ENCODE measurements at places on chromosomes 6 and 20.

GRCh38 chr20:436476-436875 is 25.9 kb downstream of the TBC1D20 start:
- no peak for DNase-seq

DNA sequence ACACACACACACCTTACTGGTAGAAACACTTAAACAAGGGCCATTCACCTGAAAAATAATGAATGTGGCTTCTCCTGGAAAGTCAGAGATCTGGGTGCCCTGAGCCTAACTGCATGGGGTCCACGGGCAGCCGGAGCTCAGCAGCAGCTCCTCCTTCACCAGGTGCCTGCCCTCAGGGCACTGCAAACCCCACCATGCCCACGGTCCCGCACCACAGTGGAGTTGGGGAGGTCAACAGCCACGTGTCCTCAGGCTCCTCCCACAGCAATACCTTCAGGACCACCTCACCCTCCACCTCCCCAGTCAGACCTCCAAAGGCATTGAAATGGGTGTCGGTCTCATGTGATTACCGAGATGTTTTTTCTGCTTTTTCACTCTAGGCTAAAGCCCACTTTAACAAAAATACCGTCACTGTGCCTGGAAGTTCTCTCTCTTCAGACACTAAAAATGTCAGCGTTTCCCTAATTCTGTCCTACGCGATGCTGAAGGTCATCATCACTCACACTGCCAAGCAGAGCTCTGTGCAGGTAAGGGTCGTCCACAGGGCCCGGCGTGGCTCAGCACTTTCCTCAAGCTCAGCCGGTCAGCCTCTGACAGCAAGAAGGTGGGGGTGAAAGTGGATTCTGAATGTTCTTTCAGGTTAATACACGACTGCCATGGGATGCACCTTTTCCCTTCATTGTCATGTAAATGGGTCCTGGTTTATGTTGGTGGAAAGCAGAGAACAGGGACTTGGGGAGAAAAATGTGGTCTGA is 48.9 kb downstream of the CDK5RAP1 start:
- DNase-seq = no peak

GRCh38 chr6:40343877-40344565 is 243.1 kb downstream of the LRFN2 start:
- DNase-seq = no peak

DNA sequence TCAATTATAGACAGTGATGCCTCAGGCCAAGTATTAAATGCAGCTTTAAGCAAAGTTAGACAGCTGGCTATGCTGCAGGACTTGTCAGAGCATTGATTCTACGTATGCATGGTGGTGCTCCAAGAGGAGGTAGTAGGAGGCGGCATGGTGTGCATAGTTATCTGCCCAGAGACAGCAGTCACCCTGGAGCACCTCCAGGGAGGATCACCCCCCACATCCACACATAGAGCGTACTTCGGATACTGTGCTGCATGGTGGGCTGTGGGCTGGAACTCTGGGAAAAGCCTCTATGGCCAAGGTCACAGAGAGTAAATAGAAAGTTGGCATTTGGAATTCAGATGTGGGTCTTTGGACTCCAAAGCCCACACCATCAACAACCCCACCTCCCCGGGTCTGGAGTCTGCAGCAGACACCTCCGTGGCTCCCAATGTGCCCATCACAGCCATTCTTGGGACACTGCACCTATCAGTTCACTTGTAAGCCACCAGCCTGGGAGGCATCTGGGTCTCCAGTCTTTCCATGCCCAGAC is 64.5 kb upstream of the STX16 start:
- no peak for DNase-seq

DNA sequence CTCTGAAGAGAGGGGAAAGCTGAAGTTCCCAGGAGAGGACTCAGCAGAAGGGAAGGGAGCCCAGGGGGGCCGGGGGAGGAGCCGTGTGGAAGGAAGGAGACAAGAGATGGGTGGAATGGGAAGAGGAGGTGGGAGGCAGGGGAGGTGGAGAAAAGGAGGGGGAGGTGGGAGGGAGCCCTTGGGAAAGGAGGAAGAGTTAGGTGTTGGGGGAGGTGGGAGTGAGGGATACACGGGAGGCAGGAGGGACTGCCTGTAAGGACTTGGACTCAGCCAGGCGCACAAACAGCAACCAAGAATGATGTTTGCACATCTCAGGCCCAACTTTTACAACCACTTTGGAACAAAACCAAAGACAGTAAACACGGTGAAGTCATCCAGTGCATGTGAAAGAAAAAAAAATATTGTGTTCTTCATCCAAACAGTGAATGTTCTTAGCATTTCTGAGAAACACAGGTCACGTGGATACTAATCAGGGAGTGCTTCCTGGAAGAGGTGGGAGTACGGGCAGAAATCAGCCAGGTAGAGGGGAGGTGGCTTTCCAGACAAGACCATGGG is 17.4 kb upstream of the LSM14B start:
- no peak for DNase-seq

DNA sequence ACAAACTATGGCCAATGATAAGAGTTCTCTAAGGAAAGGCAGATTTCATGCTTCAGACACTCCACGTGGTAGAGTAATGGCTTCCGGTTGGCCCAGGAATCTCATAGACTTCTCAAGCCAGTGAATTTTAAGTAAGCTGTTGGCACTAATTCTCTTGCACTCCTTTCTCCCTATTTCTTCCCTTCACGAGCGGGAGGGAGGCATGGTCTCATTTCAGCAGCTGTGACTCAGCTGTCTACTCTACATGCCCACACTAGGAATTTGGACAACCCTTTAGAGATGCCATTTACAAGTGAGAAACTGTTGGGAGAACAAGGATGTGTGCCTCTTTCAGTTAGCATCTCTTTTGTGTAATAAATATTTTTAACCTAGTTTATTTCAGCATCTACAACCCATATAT is 107.7 kb downstream of the PTPRK start:
- DNase-seq = peak; percentile 35

DNA sequence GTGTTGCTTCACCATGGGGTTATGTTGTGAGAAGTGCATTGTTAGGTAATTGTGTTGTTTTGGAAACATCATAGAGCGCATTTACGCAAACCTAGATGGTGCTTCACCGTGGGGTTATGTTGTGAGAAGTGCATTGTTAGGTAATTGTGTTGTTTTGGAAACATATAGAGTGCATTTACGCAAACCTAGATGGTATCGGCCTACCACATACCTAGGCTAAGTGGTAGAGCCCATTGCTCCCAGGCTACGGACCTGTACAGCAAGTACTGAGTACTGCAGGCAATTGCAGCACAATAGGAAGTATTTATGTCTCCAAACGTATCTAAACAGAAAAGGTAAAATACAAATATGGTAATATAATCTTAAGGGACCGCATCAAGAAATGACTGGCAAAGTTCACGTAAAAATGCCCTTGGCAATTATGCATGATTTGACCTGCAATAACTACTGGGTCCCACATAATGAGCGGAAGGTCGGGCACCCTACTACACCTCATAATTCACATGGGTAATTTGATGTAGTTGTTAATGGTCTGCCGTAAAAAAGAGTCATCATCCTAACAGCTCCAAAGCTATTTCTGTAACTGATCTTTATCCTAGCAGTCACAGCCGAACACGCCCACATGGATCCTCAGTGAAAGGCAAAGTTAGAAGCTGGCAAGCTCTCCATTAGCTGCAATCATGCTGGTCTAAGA is 76.0 kb downstream of the RSPH3 start:
- DNase-seq = no peak

- no peak for DNase-seq
Observed at GRCh38 chr6:164104432-164104831, 689.9 kb downstream of the QKI start.

DNA sequence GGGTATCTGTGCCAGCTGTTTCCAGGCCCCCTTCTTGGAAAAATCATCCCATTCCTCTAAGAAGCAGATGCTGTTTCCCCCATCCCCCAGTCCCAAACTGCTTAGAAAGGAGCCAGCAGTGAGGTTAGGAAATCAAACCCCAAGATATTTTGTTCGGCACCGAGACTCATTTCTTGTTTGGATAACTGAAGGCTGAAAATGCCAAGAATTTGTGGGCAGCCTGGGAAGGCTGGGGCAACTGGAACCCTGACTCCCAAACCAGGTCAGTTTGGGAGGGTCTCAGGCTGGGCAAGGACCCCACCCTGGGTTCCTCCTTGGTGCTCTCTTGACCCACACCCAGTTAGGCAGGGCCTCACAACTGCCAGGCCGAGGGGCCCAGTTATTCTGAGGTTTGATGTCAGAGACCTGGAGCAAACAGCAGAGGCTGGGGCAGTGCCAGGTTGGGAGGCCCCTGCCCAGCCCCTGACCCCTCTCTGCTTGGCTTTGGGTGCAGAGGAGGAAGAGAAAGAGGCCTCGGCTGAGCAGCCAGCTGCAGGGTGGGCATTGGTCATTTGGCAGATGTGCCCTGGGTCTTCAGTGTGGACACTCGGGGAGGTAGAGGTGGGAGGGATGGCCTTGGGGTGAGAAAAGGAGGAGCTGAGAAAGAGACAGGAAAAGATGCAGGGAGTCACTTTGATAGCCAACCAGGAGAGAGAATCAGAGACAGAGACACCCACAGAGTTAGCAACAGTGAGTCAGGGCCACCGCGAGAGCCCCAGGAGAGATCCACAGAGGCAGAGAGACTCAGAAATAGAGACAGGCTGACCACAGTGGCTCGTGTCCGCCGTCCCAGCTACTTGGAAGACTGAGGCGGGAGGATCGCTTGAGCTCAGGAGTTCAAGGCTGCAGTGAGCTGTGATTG is 5.0 kb downstream of the ANGPT4 start:
- DNase-seq = no peak

GRCh38 chr6:79138146-79138545 is 60.1 kb upstream of the PHIP start:
- DNase-seq = no peak

GRCh38 chr6:16286151-16286522 is 47.8 kb downstream of the GMPR start:
- peak; percentile 32 for DNase-seq

- peak; percentile 29 for DNase-seq
Observed at GRCh38 chr20:49482621-49483017, at the start of gene KCNB1. Gene KCNB1, minus strand, starts transcription at chr20:49482668. Its CDS starts 188 bp downstream, at chr20:49482480.

GRCh38 chr20:49171909-49172308 is 16.2 kb downstream of the STAU1 start:
- no peak for DNase-seq

DNA sequence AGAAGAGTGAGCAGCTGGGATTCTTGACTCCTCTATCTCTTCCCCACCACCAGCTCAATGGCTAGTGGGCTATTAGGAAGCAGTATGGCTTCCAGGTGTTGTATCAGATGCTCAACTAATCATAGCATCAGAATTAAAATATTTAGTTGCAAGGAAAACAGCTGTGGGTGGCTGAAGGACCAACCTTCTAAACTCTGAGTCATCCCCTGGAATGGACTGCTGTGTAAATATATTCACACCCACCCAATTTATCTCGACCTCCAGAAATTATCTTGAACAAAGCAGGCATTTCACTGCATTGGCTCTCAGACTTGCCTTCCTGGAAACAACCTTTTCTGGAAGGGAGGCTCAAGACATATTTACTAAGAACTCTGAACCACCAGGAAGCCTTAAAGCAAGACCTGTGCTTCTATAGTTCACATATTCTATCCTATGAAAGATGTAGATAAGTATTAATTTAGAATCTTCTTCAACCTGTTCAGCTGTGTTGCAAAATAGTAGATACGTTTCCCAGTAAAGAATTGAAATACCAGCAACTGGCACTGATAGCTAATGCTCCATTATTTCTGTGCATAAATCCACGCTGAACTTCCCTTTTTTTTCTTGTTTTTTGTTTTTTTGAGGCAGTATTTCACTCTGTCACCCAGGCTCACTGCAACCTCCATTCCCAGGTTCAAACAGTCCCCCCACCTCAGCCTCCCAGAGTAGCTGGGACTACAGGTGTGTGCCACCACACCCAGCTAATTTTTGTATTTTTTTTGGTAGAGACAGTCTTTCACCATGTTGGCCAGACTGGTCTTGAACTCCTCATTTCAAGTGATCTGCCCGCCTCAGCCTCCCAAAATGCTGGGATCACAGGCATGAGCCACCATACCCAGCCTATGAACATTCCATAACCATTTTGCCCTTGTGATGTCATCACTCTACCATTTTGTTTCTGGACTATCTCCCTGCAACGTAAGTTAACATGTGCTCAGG is 56.9 kb upstream of the CD2AP start:
- peak; percentile 19 for DNase-seq

- no peak for DNase-seq
Observed at GRCh38 chr20:57403216-57403615, 12.0 kb downstream of the RBM38 start.

- DNase-seq = no peak
Observed at GRCh38 chr6:37049758-37050044, 44.2 kb downstream of the FGD2 start.

GRCh38 chr6:133550026-133550425 is 308.9 kb downstream of the EYA4 start:
- no peak for DNase-seq

GRCh38 chr20:61014491-61014890 is 237.6 kb upstream of the CDH4 start:
- no peak for DNase-seq

GRCh38 chr6:1856381-1856780 is 246.7 kb downstream of the FOXC1 start:
- DNase-seq = peak; percentile 52

DNA sequence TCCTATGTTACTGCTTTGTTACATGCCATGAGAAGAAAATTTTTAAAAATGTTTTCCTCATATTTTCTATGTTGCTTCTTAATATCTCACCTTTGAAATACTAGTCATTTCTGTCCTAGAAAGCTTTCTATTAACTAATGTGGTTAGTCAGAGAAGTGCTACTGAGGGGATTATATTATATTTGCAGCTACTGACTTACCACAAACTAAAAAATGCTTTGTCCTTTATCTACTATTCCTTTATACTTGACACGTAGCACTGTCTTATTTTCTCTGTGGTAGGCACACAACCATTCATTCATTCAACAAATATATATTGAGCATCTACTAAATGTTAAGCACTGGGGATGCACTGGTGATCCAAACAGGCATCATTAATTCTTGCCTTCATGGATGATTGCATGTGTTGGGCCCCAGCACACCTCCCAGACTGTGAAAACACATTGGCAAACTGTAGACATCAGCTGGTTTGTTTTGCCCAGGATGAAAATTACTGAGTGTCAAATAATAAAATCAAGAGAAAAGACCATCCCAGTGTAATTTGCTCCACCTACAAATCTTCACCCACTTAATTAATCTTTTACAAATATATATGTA is 10.7 kb upstream of the MLIP start:
- DNase-seq = no peak

- DNase-seq = no peak
Observed at GRCh38 chr6:98092331-98092730, 742.0 kb upstream of the POU3F2 start.

DNA sequence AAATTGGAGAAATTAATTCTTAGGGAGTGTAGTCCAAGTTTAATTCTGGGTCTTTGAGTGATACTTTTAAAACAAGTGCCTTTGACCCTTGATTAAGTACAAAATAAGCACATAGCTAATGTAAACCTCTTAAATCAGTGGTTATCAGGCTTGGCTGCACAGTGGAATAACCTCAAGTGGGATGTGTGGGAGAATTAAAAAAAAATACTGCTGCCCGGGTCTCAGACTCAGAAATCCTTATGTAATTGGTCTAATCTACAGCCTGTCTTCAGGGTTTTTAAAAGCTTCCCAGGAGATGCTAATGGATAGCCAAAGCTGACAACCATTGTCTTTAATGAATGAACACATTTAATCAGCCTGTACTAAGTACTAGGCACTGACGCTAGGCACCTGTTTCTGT is 28.5 kb upstream of the TMEM14A start:
- DNase-seq = no peak
